Activated CD8-positive, alpha-beta T cell treated with anti-CD3 and anti-CD28 coated beads for 36 hours (primary cell): ENCODE measurements at places on chromosomes 7 and 10. TPM values are rescaled to one million over a fixed set of nuclear protein-coding genes. Genes with fewer than 3 reads are reported as not detected.

- DNase-seq: no peak
These were observed 163.7 kb downstream of the WNT2 start for GRCh38 chr7:117158941-117159697.

DNA sequence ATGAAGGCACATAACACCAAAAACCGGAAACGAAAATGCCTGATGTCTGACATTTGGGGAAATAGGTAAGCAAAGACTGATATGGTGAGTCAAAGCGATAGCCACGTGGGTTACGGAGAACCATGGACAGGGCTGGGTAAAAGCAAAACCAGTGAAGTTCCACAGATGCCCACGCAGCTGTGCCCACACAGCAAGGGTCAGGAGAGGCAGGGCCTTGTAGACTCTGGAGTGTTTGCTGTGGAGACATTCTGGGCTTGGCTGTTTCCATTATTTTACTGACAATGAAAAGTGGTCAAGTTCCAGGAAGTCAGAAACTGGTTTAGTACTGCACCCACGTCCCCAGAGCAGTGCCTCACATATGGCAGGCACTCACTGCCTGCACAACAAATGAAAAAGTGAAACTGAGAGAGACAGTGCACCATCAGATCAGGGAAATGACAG, 148.7 kb downstream of the ZMYND11 start:
- peak; percentile 68 for DNase-seq

DNA sequence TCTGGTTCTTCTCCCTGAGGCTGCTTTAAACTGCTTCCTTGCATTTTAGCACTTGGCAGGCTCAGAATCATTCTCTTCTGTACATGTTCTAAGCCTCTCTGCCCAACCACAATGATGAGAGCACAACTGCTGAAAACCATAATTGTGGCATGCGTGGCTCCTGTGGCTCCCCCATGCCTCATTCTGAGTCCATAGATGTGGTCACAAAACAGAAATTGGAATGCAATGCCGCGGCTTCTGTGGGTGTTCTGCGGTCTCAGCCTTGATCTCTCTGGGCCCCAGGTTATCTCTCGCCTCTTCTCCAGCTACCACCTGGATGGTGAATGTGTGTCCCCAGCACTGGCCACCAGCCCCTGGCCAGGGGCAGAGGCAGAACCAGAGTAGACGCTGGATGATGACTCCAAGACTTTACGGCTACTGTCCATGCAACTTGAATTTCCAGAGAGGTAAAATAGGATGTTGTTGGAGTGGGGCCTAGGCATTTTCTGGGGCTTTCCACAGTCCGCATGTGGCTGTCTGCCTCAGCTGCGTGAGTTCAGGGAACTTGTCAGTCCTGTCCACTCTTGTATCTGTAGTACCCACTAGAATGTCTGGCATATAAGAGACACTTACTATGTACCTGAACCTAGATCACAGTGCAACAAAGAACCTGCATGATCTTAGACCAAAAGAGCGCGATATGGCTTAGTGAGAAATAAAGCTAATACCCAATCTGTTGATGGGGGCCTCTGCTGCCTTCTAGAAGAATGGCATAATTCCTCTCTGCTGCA, 52.4 kb upstream of the ADRB1 start:
- peak; percentile 53 for DNase-seq

GRCh38 chr10:77618117-77618516, 19.5 kb downstream of the KCNMA1 start:
- DNase-seq: no peak

- no peak for DNase-seq
These were observed 355.9 kb upstream of the FZD8 start for GRCh38 chr10:35998026-35998425.

- DNase-seq: no peak
These were observed 94.3 kb downstream of the ZMIZ1 start for GRCh38 chr10:79162861-79163665.

DNA sequence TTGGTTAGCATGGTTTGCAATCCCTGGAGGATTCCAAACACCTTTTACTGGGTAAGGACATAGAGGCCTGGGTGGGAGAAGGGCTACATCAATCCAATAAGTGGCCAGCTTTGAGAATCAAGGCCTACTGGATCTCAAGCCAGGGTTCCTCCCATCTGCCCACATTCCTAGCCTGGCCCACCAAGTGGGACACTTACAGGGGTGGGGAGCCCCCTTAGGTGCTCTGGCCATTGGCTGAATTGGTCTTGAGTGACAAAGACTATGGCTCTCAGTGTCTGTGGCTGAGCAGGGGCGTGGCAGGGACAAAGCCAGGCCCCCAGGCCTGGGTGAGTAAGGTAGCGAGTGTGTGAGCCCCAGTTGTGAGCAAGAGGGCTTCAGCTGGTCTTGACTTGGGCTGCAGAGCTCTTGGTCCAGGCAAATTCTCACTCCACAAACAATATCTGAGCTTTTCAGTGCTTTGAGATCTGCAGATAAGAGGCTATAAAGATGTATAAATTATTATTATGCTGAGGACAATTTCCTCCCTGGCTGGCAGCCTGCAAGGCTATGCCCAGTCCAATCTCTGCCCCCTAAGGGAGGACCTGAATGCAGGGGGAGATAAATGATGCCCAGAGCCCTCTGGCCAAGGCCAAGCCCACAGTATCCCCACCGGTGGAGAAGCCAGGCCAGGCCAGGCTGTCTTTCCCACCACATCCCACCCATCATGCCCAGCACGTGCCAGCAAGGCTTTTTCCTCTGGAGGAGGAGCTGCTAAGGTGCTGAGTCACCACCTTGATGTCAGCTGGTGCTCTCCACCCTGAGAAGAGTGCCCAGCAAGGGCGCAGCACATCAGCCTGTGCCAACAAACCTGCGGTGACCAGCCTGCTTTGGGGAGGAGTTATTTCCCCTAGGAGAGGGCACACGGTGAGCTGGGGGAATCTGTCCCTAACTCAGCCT, 80.7 kb upstream of the DUSP5 start:
- peak; percentile 20 for DNase-seq

DNA sequence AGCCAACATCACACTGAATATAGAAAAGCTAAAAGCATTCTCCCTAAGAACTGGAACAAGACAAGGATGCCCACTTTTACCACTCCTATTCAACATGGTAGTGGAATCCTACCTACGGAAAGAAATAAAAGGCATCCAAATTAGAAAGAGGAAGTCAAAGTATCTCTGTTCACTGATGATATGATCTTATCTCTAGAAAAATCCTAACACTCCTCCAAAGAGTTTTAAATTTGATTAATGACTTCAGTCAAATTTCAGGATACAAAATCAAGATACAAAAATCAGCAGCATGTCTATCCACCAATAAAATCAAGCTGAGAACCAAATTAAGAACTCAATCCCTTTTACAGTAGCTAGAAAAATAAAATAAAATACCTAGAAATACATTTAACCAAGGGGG, 35.3 kb upstream of the TNKS2 start:
- DNase-seq: no peak

DNA sequence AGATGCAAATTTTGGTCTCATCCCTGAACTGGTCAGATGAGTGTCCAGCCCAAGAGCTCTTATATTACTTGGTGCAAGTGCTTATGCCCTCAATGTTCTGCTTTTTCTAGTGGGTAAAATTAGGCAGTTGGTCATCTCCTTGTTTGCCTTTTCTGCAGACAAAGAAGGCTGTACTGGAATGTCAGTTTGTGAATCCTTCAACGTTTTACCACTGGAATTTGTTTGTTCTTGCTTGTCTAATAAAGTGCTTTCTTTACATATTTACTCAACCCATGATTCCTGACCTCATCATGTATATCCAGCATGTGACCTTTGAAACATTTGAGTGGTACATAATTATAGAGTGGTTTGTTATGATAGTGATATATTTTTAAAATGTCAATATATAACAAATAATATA, 232.2 kb upstream of the TEX47 start:
- no peak for DNase-seq

The ANKRD61 gene
- total RNA-seq: 0.27 TPM

The WIPF3 gene
- total RNA-seq: not detected

The TAS2R41 gene
- total RNA-seq: not detected

The HOXA3 gene
- not detected for total RNA-seq

The ELN gene
- total RNA-seq: not detected

The GHRHR gene
- total RNA-seq: not detected

The C10orf88 gene
- 9.1 TPM for total RNA-seq

The HELLS gene
- total RNA-seq: 146 TPM

The PRRT4 gene
- 0.20 TPM for total RNA-seq

The PCBD1 gene
- total RNA-seq: 40.0 TPM

The FAM25A gene
- not detected for total RNA-seq
